Putamen (tissue), 1 donor: ENCODE measurements at places on chromosomes 16 and 17.

- DNase-seq, result no peak
These were observed 693 bp upstream of the HOXB4 start for GRCh38 chr17:48578616-48579470.

- no peak for DNase-seq
These were observed 25.4 kb upstream of the KRT20 start for GRCh38 chr17:40910441-40910841.

- DNase-seq, result peak; percentile 63
These were observed 13.0 kb downstream of the AIPL1 start for GRCh38 chr17:6421700-6422604.

- no peak for DNase-seq
These were observed 180.2 kb upstream of the TBX2 start for GRCh38 chr17:61219460-61219859.

GRCh38 chr17:74862919-74863318, 3.2 kb upstream of the GRIN2C start:
- DNase-seq, result no peak

GRCh38 chr17:43411749-43412148, 13.0 kb downstream of the ARL4D start:
- no peak for DNase-seq

DNA sequence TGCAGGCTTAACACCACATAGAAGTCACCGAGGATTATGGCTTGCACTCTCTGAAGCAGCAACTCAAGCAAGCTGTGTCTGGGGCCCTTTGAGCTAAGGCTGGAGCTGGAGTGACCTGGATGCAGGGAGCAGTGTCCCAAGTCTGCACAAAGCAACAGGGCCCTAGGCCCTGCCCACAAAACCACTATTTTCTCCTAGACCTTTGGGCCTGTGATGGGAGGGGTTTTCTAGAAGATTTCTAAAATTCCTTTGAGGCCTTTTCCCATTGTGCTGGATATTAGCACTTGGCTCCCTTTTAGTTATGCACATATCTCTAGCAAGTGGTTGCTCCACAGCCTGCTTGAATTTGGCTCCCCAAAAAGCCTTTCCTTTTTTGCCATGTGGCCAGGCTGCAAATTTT, 44.5 kb downstream of the KCNJ16 start:
- DNase-seq, result no peak

GRCh38 chr17:65366102-65366844, 195.2 kb downstream of the AXIN2 start:
- DNase-seq, result no peak

DNA sequence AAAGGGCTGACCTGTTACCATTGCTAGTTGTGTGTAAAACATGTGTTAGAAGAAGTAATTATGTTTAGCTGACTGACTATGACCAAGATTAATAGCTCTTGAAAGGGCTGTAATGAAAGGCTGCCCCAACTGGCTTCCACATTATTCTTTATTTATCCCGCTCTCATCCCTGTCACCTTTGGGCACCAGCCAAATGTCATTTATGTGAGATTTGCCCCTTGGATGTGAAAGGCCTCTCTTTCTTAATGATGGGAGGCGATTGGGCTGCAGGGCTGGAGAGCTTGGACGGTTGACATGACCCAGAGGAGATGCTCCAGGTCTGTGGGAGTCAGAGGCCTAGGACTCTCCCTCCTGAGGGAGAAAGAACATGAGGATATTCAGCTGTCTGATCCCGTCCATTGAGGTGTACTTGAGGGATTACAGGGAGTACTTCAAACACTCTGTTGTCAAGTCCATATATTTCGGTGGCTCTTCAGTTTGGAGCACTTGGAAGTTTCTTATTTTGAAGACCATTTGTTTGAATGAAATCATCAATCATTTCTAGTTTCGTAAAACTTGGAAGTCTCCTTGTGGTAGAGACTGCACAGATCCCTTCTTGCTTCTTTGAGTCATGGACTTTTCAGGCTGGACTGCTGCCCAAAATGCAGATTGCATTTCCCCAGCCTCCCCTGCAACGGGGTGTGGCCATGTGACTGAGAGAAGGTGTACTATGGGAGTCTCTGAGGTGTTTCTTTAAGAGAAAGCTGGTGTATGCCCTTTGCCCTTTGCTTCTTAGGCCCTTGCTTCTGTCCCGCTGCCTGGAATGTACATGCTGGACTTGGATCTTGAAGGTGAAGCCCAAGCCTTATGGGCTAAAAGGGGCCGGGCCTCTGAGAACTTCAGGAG, 51.3 kb downstream of the FTO start:
- no peak for DNase-seq

GRCh38 chr16:70410734-70411133, 28.2 kb downstream of the ST3GAL2 start:
- peak; percentile 60 for DNase-seq

DNA sequence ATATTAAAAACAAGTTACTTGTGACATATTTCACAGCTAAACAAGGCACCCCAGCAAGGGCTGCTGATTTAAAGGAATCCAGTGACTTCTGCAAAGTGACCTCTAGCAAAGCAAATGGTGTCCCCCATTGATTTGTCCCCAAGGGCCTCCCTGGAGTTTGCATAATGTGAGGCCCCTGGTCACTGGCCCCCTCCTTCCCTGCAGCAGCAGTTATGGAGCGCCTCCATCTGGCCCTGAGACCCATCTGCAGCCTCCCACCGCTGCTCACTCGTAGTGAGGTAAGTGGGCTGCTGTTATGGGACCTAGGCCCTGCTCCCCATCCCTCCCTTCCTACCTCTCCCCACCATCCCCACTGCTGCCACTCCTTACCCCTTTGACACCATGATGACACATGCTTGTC, 19.6 kb upstream of the EEF2K start:
- DNase-seq, result no peak

- no peak for DNase-seq
These were observed 119.3 kb downstream of the STX8 start for GRCh38 chr17:9456330-9456729.

- no peak for DNase-seq
These were observed 15.9 kb downstream of the MINK1 start for GRCh38 chr17:4849011-4849536.

GRCh38 chr16:72942021-72942420, 105.9 kb downstream of the ZFHX3 start:
- no peak for DNase-seq

GRCh38 chr16:75073545-75074303, 42.9 kb downstream of the LDHD start:
- DNase-seq, result no peak

GRCh38 chr16:56600398-56600999, 7.9 kb upstream of the MT2A start:
- DNase-seq, result no peak
